ENCODE measurements at places on chromosomes 5 and 9.

DNA sequence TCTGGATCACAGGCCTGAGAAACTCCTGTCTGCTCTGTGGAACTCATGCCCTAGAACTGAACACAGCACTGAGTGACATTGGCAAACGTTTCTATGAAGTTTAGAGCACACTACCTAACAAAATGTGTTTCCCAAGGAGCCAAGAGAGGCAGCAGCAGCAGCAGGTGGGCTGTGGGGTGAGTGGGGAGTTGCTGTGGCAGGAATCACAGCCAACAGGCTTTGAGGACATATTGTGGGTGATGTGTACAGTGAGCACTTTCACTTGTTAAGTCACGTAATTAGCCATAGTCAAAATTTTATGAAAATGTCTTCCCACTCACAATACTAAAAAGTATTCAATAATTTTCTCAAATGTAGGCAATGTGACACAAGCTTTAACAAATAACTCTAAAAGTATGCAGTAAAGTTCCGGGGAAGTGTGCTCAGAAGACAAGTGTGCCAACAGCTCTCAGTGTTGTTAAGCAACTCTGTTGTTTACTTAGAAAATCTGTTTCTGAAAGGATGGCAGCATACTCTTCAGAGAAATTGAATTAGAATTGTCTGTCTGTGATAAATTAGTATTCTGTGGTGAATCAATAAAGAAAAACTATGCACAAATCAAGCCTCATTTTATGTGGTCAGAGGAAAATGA lies 482.1 kb downstream of the SEMA5A start:
- DNase-seq = no peak

DNA sequence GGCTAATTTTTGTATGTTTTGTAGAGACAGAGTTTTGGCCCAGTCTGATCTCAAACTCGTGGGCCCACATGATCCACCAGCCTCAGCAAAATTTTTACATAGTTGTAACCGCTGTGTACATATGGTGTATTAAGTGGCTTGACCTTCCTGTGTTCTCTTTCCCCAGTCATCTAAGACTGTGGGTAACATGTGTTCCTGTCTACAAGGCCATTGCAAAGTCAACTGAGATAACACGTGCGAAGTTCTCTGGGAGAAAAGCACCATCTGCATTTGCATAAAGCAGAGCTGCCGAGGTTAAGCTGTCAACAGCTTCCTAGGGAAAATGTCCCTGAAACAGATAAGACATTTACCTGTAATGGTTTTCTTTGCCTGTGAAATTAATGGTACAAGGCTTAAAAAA lies 273.7 kb downstream of the FANCC start:
- no peak for DNase-seq

GRCh38 chr9:81391457-81391825 lies 297.9 kb downstream of the TLE1 start:
- DNase-seq = no peak

DNA sequence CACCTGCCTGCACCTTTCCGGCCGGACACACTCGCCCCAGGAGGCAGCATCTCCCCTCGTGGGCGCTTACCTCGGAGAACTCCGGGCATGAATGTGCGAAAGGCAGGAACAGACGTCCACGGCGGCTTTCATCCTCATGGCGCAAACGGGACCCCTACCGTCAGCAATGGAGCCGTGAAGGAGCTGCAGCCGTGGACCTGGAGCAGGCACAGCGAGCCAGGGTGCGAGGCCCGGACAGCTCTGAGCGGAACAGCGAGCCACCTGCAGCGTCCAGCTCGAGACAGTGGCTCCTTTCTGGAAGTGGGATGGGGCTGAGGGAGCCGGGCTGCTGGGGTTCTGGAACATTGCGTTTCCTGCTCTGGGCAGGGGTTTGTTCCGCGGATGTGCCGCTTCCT lies 7.8 kb upstream of the SLC6A19 start:
- DNase-seq = no peak

DNA sequence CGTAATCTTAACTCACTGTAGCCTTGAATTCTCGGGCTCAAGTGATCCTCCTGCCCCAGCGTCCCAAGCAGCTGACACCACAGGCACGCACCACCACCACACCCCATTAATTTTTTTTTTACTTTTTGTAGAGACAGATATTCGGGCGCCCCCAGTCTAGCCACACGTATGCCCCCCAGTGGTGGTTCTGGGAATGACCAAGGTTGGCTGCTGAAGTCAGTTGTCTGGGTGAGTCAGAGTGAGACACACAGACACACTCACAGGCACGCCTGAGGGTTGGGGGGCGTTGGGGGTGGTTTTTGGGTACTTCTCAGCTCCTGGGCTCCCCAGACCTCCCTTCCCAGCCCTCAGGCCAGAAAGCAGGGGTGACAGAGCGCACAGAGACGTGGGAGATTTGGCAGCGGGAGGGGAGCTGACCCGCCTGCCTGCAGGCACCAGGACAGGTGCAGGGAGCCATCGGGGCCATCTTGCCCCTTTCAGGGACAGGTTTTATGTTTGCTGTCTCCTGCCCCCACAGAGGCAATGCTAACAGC lies 4.2 kb upstream of the ENTPD8 start:
- peak; percentile 40 for DNase-seq

GRCh38 chr5:99191206-99191745 lies 262.5 kb upstream of the CHD1 start:
- no peak for DNase-seq

- DNase-seq = no peak
These were observed 140.2 kb downstream of the ALDH1A1 start for GRCh38 chr9:72812559-72813111.

GRCh38 chr9:83183621-83184020 lies 120.7 kb upstream of the RASEF start:
- no peak for DNase-seq

- no peak for DNase-seq
These were observed 8.8 kb upstream of the PRDM6 start for GRCh38 chr5:123080215-123080614.

DNA sequence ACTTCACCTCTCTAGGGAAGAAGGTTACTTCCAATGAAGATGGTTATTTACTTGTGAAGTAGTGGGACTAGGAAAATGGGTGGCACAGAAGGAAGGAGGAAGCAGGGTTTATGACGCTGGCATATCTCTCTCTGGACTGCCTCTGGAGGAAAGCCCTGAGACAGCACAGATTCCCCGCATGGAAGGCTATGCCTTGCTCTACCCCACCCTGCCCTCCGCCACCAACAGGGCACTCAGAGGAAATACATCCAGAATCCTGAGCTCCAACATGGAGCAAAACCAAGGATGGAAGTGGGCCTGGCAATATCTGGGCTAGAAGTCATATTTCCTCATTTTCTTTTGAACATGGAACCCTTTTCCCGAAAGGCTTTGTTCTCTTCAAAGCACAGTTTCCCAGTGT lies 346.9 kb downstream of the ZSWIM6 start:
- DNase-seq = no peak

- no peak for DNase-seq
These were observed 110.3 kb downstream of the ASTN2 start for GRCh38 chr9:117304549-117304948.

- DNase-seq = no peak
These were observed 112.3 kb upstream of the ADAMTSL1 start for GRCh38 chr9:18361646-18362045.

- DNase-seq = peak; percentile 11
These were observed 267.3 kb downstream of the MLLT3 start for GRCh38 chr9:20355022-20355421.

GRCh38 chr5:39194466-39195136 lies 24.8 kb downstream of the FYB1 start:
- peak; percentile 49 for DNase-seq

DNA sequence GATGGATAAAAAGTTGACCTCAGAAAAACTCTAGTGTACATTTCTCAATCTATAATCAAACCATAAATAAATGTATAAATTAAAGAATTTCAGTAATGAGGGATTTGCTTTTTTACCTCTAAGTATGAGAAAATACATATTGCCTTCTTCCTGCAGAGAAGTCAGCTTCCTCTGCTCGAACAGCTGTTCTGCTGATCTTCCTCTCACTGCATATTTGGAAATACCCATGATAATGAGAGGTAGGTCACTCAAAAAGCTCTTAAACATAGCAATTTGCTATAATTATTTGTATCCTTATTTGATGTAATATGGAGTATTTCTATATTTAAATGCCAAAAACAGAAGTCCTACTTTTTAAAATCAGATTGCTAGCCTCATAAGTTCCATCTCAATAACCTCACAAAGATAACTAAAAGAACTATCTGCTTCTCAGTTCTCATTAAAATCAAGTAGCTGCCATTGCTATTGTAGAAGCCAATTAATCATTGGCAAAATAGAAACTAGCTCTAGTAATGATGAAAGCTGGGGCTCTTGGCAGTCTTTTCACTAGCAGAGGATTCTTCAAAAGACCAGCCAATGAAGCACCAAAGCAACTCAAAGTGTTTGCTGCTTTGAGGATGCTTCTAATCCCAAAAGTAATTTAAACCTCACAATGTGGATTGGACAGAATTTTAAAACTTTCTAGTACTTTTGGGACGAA lies 35.7 kb upstream of the OR13D1 start:
- DNase-seq = no peak

GRCh38 chr5:84382363-84383295 lies 2.1 kb downstream of the EDIL3 start:
- no peak for DNase-seq

GRCh38 chr9:131475111-131475955 lies 27.4 kb upstream of the POMT1 start:
- DNase-seq = no peak

GRCh38 chr9:95736370-95736769 lies 139.1 kb upstream of the ERCC6L2 start:
- no peak for DNase-seq

DNA sequence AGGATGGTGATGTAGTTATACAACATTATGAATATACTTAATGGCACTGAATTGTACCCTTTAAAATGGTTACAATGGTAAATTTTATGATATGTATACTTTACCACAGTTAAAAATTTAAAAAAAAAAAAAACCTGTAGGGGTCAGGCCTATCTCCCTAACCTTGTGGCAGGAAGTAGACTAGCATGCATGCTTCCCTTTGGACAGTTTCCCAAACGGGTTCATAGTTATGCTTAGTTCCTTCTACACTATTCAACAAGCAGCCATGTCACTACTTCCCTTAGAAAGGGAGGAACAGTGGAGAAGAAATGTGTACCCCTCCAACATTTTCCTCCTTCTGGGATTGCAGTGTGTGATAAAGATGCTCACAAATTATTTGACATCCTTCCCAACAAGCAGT lies 32.5 kb downstream of the IDNK start:
- DNase-seq = no peak

- peak; percentile 93 for DNase-seq
These were observed 28.1 kb downstream of the NEK6 start for GRCh38 chr9:124285903-124286291.

DNA sequence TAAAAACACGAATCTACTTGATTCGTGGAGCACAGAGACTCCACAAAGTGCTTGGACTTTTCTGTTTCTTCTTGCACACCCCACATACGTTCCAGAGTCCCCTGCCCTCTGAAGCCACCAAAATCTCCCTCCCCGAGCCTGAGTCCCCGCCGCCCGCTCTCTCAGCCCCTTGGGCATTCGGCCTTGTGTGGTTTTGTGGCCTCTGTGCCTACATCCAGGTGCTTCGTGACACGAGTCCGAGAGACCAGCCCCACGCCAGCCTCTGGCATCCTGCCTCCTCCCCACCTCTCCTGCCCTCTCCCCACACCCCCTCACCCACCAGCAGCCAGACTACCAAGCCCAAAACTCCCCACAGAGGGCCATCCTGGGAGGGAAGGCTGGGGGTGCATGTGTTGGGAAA lies 87.8 kb upstream of the PPP1R26 start:
- no peak for DNase-seq

DNA sequence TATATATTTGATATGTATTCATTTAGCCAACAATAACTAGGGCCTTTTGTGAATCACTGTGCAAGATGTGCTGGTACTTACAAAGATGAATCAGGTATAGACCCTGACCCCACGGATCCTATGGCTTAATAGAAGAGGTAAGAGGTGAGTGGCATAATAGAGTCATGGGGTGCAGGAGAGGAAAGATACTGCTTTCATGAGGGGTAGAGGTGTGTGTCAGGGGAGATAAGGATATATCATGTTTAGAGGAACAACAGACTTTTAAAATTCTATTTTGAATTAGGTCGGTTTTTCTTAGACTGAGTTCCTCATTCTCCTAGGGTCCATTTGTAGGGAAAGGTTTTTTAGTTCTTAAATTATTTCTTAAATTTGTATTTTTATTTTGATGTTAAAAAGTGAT lies 27.8 kb downstream of the ZCCHC7 start:
- DNase-seq = no peak

GRCh38 chr5:134224888-134225779 lies 739 bp downstream of the PPP2CA start:
- no peak for DNase-seq

- no peak for DNase-seq
These were observed 342.2 kb downstream of the ARHGEF28 start for GRCh38 chr5:73968246-73968645.

DNA sequence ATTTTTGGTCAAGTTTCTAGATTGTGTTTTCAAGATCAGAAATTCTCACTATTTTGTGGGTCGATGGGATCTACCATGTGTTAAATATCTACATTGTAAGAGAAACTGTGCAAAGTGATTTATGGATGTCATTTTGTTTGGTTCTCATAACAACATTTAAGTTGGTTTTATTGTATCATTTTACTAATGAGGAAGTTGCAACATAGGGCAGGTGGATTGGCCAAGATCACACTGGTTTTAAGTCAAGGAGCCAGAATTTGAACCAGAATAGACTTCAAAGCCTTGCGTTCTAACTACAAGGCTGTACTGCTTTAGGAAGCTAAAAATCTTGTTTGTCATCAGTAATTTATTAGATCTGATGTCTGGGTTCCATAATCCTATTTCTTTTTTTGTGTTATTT lies 23.4 kb downstream of the SH3TC2 start:
- no peak for DNase-seq

GRCh38 chr9:36218011-36218410 lies 27.3 kb downstream of the CLTA start:
- no peak for DNase-seq

DNA sequence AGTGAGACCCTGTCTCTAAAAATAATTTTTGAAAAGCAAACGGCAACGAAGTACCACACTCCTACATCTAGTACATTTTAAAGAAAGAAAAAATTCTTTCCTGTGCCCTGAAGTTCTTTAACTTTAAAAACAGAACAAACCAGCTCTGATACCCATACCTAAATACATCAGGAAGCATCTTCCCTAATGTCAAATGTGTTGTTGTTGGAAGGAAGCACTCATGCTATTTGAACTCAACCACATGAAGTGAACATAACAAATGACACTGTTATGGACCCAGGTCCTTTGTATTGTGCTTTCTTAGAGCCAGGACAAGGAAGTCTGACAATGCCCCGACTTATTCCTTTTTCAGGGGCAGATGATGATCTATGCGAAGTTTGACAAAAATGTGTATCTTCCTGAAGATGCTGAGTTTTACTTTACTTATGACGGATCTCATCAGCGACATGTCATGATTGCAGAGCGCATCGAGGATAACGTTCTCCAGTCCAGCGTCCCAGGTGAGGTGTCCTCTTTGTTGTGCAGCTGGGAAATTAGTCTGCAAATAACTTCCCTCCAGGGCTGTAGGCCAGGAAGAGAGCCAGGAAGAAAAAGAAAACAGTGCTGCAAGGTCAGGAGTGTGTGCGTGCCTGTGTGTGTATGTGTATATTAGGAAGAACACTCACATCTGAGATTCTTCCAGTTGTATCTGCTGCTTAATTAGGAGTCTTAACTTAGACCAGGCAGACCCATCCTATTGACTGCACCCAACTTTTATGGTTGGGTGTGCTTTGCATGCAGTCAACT lies 123.7 kb downstream of the ARHGEF28 start:
- DNase-seq = no peak

Measured in AG09319 (cell line).